SK-N-SH treated with all-trans-retinoic acid at 6 μM for 48 hours (cell line): ENCODE measurements at places on chromosomes 3 and 15.

GRCh38 chr15:35519541-35520149 lies 26.3 kb downstream of the DPH6 start:
- peak; percentile 84 for ATAC-seq

DNA sequence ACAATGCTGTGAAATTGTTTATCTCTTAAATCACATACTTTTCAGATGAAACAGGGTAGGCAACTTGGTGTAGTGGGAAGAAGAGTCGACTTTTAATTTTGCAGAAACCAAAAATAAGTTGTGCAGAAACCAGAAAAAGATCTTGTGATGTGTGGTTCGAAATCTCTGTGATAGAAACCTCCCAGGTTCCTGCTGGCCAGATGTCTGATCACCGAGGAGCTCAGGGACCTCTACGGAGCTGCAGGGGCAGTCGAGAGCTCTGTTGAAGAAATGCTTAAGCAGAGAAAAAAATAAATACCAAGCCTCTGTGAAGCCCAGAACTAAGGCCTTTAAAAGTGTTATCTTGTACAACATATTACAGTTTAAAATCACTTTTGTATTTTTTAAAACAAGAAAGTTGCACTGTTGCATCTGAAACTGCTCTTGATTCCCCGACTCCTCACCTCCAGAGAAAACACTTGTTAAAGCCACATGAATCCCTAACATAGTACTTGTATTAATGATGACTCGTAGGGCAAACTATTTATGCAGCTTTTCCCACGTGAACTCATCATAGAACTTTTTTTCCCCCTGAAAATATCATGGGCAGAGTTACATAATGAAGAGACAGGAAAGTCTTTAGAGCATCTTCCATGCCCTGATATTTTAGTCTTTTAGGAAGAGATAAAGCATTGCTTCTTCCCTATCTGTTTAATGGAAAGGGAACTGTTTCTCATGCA lies 51.3 kb downstream of the CCK start:
- peak; percentile 64 for ATAC-seq

GRCh38 chr3:172447611-172448579 lies at the start of gene GHSR:
TSS of gene GHSR (minus strand) at chr3:172448456. CDS start at chr3:172448413, 43 bp downstream.
- peak; percentile 23; the same call in 2 of the 3 replicates for ATAC-seq

DNA sequence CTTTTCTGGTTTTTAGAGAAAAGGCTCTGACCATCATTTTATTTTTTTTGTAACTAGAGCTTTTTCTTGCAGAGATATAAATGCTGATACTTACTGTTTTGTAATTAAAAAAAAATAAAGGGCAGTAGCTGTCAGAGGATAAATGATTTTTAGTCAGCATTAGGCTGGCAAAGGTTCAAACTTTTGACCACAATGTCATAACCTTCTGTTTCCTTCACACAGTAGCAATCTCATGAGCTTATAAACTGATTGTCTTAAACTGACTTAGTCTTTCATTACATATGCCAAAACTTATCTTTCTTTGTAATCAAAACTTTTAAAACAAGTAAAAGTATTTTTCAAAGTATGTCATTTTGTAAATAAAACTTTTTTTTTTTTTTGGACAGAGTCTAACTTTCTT lies 841.9 kb downstream of the OTOL1 start:
- ATAC-seq: no peak

DNA sequence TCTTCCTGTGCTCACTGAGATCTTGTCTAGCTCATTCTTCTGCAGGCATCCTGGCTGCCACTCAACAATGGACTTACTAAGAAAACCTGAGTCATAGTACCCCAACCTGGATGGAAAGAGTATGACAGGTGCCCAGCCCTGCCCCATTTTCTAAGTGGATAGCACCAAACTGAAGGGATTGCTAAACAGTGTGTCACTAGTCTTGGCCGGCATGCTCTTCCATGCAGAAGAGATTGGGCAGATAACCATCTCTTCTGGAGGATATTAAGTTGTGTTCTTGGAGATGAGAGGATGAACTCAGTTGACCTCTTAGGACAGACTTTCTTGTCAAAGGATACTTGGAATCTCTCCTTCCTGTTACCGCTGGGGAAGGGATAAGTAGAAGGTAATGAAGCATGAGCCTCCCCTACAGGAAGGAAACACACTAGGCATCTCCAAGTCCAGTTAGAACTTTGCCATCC lies 797.5 kb downstream of the AGBL1 start:
- ATAC-seq: peak; percentile 92

DNA sequence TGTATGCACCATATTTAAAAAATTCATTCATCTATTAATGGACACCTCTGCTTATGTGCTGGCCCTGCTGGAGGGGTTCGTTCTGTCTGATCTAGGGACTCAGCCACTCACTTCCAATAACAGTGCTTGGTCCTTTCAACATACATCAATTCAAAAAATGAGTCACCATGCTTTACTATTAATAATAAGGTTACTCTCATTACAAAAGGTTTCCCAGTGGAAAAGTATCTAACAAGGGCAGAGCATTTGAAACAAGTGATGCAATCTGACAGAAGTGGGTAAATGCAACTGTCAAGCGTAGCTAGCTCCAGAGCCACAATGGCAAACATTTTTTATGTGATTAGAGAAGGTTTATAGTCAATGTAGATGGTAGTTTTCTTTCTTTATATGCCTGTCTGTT lies 67.9 kb upstream of the TNIK start:
- ATAC-seq: no peak

DNA sequence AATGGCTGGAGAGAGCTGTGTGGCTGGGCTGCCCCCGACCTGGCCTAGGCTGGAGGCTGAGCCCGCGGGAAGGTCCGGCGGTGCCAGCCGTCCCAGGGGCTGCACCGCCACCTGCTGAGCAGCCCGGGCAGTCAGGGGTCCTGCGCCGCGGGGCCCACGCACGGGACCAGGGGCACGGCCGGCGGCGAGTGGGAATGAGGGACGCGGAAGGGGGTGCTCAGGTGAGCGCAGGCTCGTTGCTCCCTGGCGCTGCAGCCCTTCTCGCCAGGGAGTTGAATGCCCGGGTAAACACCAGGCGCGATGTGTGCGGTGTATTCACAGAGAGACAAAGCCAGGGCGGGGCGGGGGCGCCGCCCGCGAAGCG lies 666 bp upstream of the SEMA3F start:
- ATAC-seq: peak; percentile 70
